ENCODE measurements at places on chromosomes 2 and 18.

GRCh38 chr18:34370704-34371395, 146.1 kb upstream of the NOL4 start:
- no peak for DNase-seq

DNA sequence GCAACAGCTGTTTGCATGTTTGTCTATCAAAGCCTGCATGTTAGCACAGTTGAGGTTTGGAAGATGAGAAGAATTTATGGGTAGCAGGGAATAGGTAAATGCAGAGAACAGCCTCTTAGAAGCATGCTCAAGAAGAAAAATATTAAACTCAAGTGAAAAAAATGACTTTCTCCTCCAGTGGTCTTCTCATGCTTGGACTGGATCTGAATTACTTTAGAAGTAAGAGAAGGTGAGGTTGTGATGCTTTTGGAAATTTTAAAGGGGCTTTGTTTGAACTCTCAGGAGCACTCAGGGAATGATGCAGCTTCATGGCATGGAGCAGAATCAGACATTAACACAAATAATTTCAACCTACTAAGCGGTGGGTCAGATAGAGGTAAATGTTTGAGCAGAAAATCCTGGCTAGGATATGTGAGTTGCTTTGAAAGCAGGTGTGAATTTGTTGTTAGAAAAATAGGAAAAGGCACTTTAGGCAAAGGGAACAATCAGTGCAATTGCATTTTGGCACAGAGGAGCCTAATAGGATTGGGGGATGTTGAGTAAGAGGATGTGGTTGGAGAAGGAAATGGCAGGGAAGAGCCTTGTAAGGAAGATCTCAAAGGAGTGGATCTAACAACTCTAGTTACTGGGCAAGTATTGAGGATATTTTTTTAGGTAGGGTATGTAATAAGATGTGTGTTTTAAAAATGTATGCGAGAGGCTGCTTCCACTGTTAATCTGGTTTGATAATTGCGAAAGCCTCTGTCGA, 76.3 kb downstream of the DDX1 start:
- no peak for DNase-seq

DNA sequence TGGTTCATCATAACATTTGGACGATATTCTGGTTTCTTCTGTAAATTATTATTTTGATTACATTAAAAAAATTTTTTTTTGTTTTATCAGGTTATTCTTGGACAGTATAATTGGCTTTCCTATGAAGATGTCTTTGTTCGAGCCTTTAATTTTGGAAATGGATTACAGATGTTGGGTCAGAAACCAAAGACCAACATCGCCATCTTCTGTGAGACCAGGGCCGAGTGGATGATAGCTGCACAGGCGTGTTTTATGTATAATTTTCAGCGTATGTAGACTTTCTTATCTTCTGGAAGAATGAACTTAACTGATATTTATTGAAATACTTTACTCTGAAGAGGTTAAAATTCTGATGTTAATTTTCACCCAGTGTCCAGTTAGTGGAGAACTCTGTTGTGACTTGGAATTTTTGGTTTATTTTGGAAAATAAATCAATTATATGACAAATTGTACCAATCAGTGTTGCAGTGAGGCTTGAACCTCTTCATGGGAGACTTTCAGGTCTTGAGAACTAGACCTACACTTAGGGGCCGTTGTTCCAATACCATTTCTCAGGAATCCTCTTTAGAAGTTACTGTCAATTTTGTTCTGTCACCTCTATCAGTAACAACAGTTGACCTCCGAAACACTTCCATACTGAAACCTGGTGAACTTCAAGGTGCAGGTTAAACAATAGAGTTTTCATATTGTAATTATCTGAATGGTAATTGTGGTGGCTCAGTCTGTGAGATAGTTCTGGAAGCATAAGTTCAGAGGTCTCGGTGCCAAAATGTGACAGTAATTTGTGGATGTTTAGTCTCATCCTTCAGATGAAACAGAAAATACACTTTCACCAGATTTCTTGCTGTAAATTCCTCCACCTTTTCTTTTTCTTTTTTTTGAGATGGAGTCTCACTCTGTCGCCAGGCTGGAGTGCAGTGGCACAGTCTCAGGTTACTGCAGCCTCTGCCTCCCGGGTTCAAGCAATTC, 55.7 kb downstream of the ACSL3 start:
- no peak for DNase-seq

DNA sequence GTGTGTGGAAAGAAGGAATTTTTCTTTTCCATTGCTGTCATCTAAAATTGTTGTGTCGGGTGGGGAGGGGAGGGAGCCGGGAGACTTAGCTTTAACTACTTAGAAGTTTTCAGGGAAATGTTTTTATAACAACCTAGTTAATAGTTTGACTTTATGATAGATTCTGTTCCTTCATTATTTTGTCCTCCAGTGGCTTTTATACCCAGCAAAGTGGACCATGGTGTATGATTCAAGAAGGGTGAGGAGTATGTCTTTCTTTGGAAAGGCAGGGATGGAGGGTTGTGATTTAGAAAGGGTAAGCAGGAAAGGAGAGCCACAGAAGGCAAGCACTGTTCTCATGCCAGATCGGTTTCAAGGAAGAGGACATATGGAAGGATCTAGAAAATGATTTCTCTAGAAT, 261.8 kb downstream of the NEDD4L start:
- DNase-seq, result no peak

DNA sequence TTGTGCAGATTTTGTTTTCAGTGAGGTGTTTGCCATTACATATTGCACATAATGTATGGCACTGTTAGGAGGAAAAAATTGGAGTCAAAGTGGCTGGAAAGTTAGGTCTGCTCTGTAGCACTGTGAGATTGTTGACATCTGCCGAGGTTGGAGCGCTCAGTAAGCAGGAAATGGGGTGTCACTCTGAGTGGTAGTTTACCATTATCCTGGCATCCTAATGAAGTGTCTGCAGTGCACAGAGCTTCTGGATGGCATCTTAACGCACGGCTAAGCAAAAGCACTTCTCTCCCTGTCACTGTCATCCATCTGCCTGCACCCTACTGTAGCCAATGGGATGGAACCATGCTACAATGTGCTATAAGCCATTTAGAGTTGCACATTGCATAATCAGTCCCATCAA, 561.9 kb downstream of the ARHGAP15 start:
- no peak for DNase-seq

- no peak for DNase-seq
Observed at GRCh38 chr2:192286093-192286701, 91.5 kb upstream of the TMEFF2 start.

GRCh38 chr2:160411955-160412354, 81.7 kb downstream of the RBMS1 start:
- DNase-seq, result no peak

DNA sequence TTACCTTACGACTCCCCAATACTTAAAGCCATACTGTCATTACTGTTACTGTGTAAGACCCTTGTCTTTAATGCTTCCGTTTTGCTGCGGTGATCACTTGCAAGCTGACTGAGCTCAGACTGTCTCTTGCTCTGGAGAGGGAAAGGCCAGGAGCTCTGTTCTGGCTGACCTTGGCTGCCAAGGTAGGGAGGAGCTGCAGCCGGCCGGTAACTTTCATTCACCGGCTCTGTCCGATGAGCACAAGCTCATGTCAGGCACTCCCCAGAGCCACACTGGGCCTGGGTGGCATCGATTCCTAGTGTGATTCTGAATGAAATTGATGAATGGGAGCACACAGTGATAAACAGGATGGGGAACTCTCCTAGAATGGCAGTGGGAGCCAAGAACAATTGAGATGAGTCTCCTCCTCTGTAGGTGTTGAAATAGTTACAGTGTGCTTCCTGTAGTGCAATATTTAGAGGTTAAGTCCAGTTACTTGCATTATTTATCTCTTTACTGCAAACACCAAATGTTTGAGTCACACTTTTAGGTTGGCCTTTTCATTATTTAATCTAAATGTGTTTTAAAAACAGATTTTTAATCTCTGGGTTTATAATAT, 100.9 kb downstream of the ATP9B start:
- DNase-seq, result no peak

DNA sequence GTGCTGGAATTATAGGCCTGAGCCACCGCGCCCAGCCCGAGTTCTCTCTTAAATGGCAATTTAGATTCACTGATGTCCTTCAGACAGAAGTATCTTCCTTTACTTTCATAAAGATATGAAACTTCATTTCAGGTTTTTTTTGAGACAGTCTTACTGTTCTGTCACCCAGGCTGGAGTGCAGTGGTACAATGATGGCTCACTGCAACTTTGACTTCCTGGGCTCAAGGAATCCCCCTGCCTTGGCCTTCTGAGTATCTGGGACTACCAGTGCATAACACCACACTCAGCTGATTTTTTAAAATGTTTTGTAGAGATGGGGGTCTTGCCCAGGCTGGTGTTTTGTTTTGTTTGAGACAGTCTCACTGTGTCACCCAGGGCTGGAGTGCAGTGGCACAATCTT, 13.2 kb downstream of the ITGB1BP1 start:
- no peak for DNase-seq

DNA sequence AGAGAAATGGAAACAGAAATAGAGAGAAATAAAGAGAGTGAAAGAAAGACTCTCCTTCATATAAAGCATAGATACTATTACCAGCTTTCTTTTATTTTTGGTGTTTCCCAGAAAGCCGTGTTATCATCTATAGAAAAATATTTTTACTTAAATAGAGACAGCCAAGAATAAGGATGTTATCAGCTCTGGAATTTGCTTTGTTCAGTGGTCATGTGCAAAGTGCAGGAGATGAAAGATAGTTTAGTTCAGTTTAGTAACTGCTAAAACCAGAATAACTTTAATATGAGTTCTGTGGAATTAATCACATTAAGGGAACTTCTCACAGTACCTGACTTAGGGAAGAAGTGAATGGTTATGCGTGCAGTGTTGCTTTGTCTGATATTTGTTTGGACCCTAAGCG, 140.4 kb downstream of the CALCRL start:
- no peak for DNase-seq

DNA sequence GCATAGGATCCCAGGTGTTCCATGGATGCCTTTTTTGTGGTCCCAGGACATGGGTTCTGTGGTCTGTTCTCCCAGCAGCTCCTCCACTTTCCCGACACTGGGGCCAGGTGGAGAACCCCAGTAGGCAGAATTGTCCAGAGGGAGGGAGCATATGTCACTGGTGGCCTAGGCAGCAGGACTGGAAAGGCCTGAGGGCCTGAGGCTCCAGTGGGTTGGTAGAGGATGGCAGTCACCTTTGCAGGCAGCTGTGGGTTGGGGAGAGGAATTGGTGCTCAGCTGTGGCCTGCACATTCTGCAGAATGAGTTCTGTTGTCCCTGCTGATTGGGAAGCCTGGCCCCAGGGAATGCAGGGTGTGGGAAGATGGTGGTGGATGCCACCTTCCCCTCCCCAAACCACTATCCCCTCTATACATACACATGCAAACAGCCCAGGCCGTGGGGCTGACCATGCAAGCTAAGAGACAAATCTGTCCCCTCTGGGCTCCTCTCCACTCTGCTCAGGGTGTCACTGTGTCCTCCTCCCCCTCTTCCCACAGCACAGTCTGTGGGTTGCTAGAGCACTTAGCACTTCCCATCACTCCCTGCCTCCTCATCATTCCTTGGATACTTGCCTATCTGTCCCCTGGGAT, 11.4 kb downstream of the CTIF start:
- DNase-seq, result no peak

DNA sequence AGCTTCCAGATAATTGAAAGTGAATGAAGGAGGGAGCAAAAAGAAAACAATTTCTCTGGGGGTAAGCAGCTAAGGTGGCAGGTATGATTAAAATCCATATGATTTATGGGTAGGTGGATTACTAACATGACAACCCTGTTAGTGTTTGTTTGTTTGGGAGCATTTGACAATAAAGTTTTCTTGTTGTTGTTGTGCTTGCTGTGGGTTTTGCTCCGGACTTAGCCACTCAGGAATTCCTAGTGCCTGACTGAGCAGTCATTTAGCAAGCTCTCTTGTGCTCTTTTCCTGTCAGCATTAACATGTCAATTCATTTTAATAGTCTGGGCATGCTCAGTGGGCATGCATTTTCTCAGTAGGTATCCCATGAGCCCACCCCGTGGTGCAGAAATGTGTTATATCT, 674.8 kb upstream of the ZEB2 start:
- DNase-seq, result no peak

GRCh38 chr2:61187085-61187484, 25.1 kb downstream of the C2orf74 start:
- DNase-seq, result no peak

GRCh38 chr18:26783170-26783569, 82.3 kb downstream of the AQP4 start:
- no peak for DNase-seq

- DNase-seq, result no peak
Observed at GRCh38 chr2:55478610-55479304, 40.8 kb upstream of the CFAP36 start.

- DNase-seq, result no peak
Observed at GRCh38 chr2:189178726-189179569, 613 bp downstream of the COL5A2 start.

GRCh38 chr2:72681016-72681995, 144.5 kb downstream of the EXOC6B start:
- no peak for DNase-seq

GRCh38 chr18:34509879-34510586, 200.1 kb upstream of the DTNA start:
- no peak for DNase-seq

- no peak for DNase-seq
Observed at GRCh38 chr2:24797644-24798043, 4.4 kb downstream of the CENPO start.

GRCh38 chr2:210445116-210445707, 31.3 kb downstream of the LANCL1 start:
- DNase-seq, result no peak

- no peak for DNase-seq
Observed at GRCh38 chr2:62808554-62808953, 103.0 kb downstream of the EHBP1 start.

DNA sequence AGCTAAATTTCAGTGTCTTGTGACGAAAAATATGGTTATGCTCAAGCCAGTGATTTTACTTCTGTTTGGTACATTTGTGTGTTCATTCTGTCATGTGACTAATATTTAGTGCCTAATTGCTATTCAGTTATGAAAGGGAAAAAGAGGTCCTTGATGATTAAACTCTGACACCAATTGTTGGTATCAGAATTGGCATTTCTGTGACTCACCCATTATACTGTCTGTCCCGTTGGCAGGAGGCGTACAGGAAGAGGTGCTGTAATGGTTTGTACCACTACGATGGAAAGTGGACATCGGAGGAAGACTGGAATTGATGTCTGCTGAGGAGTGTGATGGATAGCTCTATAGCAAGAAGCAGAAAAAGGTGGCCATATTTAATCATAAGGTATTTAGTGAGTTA, 310.4 kb upstream of the CCDC68 start:
- no peak for DNase-seq

Data from SIG-M5 (cell line).